DND-41 (cell line): ENCODE measurements at places on chromosomes 2 and 18.

- DNase-seq, result no peak
Measured at GRCh38 chr2:211545582-211545981, 989.2 kb downstream of the CPS1 start.

DNA sequence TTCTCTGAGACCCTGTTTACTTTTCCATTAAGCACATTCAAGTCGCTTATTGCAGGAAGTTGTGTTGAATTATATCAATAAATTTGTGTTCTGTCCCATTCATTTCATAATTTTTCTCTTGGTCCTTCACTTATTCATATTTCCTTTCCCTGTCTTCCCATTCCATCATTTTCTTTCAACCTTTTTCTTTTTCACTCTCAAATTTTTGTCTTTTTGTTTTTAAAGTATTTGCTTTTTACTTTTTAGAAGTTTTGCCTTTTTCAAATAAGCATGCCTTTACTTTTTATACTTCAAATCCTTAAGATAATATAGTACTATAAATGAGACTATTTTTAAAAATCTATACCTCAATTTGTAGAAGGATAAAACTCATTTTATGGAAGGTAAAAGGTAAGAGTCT, 120.5 kb downstream of the ATL2 start:
- no peak for DNase-seq

- DNase-seq, result no peak
Measured at GRCh38 chr18:56448751-56449150, 189.6 kb downstream of the TXNL1 start.

GRCh38 chr2:11011359-11011758, 99.6 kb downstream of the KCNF1 start:
- DNase-seq, result no peak

DNA sequence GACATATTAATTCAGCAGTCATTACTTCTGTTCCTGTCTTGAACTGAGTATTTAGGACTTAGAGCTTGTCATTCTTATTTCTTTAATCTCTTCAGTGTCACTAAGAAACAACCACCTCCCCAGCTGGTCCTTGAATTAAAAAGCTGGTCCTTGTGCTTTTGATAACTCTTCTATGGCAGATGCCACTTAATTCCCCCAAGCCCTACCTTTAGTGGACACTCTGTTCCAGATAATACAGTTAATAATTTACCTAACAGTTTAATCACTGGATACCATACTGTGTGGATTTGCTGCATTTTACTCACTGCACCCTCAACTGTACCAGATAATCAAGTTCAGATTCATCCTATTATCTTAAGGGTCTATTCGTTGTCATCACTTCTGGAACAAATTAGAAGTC, 73.1 kb downstream of the SKA1 start:
- DNase-seq, result no peak

DNA sequence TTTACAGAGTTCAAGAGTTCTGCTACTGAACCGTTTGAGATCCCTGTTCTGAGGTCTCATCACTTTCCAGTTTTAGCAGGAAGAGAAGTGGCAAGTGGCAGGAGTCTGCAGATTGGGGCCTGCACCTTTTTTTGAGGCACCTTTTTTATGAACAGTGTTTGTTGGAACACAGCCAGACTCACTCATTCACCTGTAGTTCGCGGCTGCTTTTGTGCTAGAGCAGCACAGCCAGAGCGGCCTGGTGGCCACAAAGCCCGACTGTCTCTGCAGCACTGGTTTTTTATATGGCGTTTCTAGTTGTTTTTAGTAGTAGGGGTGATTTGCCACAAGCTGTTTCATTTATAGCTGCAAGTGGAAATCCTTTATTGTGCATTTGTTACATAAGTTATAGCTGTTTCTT, 8.6 kb downstream of the ACP1 start:
- no peak for DNase-seq
